Pons (tissue), 1 donor: ENCODE measurements at places on chromosomes 13 and 19.
A peak's percentile ranks its signal among the peaks of the same experiment; 100 is the strongest.

DNA sequence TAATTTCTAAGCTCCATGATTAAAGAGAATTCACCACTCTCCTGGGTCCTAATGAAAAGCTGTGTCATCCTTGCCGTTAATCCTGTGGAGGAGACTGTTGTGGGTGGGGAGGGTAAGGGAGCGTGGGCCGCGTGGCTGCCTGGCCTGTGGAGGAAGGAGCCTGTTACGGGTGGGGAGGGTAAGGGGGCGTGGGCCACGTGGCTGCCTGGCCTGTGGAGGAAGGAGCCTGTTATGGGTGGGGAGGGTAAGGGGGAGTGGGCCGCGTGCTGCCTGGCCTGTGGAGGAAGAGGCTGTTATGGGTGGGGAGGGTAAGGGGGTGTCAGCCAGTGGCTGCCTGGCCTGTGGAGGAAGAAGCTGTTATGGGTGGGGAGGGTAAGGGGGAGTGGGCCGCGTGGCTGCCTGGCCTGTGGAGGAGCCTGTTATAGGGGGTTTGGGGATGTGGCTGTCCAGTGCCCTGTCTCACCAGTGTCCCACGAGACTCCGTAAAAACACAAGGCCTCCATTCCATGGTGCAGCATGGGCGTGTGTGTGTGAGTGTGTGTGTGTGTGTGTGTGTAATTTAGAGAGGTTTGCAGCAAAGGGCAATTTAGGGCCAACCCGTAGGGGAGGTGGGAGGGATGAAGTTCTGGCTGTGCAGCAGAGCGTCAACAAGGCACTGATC, 15.6 kb upstream of the DCUN1D2 start:
- DNase-seq = no peak

DNA sequence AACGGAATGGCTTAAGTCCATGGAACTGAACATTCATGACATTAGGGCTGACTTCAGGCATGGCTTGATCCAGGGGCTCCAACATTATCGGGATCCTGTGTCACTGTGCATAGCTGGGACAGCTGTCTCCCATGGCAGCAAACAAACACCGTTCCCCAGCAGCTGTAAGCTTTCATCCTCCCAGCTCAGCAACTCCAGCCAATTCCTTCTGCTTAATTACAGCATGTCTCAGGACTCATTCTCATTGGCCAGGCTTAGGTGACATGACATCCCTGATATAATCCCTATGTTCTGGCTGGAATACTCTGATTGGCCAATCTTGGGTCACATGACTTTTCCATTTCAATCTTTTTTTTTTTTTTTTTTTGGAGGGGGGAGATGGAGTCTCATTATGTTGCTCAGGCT, 10.9 kb upstream of the TLE5 start:
- no peak for DNase-seq

DNA sequence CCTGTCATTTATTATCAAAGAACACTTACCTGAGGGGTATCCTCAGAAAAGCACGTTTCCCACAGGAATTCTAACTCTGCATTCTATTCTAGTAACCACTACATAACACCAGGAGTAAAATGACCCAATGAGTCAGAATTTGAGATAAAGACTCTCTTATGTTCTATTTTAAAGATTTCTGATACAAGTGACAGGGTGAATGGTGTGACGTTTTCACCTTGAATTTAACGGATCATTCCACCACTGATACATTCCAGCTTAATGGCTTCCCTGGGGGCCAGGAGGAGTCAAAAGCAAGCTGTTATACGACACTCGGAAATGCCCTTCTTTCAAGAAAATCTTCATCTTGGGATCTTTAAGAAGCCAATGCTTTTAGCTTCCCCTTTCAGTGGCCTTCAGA, 55.2 kb downstream of the SLC7A1 start:
- no peak for DNase-seq

- DNase-seq = peak; percentile 90
Observed at GRCh38 chr19:36973021-36973843, 57.1 kb downstream of the ZNF568 start.
